ENCODE measurements at places on chromosomes 2 and 18.
A peak's percentile ranks its signal among the peaks of the same experiment; 100 is the strongest.

GRCh38 chr18:50666536-50666935 lies 106.6 kb downstream of the MAPK4 start:
- DNase-seq, result no peak

DNA sequence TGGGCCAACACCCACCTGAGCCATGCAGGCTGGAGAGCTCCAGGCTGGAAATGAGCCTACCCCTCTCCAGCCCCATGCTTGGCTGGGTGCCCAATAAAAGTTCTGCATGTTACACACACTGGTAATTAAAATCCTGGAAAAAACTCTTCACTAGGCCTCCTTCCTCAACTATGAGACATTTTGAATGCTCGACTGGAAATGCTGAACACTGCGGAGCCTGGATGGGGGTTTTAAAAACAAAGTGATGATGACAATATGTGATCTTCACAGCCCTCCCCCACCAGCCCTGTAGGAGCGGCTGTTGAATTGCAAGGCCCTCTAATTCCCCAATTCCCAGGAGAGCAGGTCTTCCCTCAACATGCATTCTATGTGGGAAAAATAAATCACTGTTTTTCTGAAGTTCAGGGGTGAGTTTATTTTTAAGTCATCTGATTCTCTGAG lies 179.2 kb downstream of the TTC32 start:
- no peak for DNase-seq

DNA sequence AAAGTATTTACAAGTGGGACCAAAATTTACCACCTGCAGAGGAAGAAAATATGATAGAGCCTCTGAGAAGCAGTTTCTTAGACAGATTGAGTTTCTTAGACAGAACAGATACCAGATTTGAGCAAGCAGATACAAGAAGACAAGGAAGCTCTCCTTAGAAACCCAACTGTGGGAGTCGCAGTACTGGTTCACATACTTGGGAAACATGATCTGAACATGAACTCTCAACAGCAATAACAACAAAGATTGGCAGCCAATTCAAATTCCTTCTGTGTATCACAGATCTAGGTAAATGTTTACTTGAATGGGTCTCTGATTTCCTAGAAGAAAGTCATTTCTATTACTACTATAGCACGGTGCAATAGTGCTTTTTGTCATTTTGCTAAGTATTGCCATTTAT lies 82.1 kb downstream of the OLA1 start:
- no peak for DNase-seq

- DNase-seq, result no peak
These were observed 3.5 kb upstream of the TUBB6 start for GRCh38 chr18:12304351-12305210.

DNA sequence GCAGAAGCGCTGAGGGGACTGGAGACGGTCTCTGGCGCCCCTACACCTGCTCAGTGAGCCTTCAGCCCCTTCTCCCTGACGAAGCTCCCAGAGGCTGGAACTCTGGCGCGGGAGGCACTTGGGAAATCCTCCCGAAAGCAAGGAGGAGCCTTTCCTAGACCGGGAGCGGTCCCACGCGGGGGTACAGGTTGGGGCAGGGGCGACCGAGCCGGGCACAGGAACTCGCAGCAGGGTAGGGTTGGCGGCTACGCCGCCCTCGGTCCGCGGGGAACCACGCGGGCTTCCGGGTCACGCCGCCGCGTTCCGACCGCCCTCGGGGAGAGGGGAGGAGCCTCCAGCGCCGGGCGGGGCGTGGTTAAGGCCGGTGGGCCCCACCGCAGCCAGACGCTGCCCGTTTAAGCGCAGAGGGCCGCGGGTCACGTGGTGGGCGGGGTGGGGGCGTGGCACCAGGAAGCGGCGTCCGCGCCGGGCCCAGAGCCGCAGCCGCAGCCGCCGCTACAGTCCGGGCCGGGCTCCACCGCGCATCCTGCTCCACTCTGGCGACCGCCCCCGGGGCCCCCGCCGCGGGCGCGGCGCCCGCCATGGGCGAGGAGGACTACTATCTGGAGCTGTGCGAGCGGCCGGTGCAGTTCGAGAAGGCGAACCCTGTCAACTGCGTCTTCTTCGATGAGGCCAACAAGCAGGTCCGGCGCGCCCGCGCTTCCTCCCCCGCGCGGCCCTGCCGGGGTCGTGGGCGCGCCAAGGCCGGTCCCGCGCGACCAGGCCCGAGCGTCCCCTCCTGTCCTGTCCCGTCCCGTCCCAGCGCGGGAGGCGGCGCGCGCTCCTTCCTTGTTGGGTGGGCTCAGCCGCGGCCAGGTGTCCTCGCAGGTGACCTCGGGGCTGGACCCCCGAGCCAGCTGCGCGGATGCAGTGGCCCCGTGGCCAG lies at the start of gene RMC1:
Gene RMC1 (plus strand): TSS at position 474 of the 925 bp plus-strand sequence. CDS start 108 bp downstream, at position 582.
- peak; percentile 98 for DNase-seq

- DNase-seq, result no peak
These were observed 50.3 kb upstream of the SP3 start for GRCh38 chr2:174015428-174015827.

GRCh38 chr2:33369191-33369590 lies 107.3 kb upstream of the RASGRP3 start:
- no peak for DNase-seq

All from HAP-1 (cell line).